ENCODE measurements at places on chromosomes 12 and 14. TPM values are rescaled to one million over a fixed set of nuclear protein-coding genes. Genes with fewer than 3 reads are reported as not detected.

SLC24A4 gene
- not detected for total RNA-seq

RERGL gene
- 0.83 TPM for total RNA-seq

NINJ2 gene
- total RNA-seq, result not detected

KRT6A gene
- 4,990 TPM for total RNA-seq

RIMBP2 gene
- not detected for total RNA-seq

GTF2H3 gene
- 64.9 TPM for total RNA-seq

HECTD4 gene
- 30.7 TPM for total RNA-seq

SLC5A8 gene
- not detected for total RNA-seq

SHMT2 gene
- total RNA-seq, result 337 TPM

GYS2 gene
- total RNA-seq, result not detected

KRT83 gene
- total RNA-seq, result not detected

PLCZ1 gene
- 3.0 TPM for total RNA-seq

Measured in mammary epithelial cell (primary cell).